ENCODE measurements at places on chromosomes 13 and 19. TPM values are rescaled to one million over a fixed set of nuclear protein-coding genes. Genes with fewer than 3 reads are reported as not detected.

GRCh38 chr19:15629003-15629880, 11.5 kb upstream of the CYP4F3 start:
- no peak for DNase-seq

DNA sequence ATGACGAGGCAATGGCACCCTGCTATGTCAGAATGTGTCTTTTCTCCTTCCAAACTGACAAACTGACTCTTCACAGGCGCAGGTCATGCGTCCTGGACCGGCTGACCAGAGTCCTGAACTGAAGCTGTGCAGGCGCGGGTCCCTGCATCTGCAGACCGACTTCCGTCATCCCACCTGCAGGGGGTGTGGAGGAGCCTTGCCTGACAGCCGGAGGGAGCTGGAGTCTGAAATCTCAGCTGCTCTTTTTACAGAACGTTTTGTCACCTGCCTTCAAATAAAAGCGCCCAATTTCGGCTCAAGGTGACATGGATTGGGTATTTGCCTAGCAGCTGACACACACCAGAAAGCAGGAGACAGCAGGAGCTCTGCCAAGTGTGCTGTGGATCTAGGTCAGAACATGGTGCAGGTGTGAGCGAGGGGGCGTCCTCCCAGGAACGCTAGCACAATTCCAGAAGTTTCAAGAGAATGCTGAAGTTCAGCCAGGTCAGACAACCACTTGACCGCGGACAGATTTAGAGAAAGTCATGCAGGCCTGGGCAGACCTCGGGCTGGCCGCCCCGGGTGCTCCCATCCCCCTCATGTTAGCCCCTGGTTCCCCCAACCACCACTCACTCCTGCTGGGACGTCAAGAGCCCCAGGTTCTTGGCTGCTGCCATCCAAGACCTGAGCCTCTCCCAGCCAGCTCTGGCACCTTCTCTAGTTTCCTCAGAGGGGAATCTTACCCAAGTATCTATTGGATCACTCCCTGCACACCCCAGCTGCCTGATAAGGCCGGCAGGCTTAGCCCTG, 32.8 kb downstream of the ELL start:
- DNase-seq = no peak

DNA sequence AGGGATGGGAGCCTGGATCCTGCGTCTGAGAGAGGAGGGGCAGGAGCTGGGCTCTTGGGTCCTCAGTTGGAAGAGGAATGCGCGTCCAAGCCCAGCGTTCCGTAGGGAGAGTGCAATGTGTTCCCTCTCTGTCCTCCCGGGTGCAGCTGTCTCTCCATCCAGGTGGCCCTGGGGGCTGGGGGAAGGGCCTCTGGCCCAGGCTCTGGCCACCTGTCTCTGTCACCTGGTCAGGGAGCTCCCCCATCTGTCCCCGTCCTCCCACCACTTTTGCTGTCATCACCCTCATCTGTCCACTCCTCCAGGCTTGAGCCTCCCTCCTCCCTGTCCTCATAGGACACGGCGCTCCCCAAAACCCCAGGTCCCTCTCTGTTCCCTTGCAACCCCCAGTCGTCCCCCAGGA, 3.7 kb upstream of the SBK2 start:
- no peak for DNase-seq

GRCh38 chr19:46944918-46945628, 74.6 kb upstream of the NPAS1 start:
- DNase-seq = peak; percentile 68

GRCh38 chr13:30593001-30593400, 24.7 kb upstream of the USPL1 start:
- DNase-seq = no peak

GRCh38 chr13:30982506-30982905, 50.0 kb downstream of the TEX26 start:
- no peak for DNase-seq

GRCh38 chr13:68007576-68007975, 777.4 kb upstream of the PCDH9 start:
- DNase-seq = no peak

- no peak for DNase-seq
These were observed 87.4 kb upstream of the TEX29 start for GRCh38 chr13:111233080-111233479.

DNA sequence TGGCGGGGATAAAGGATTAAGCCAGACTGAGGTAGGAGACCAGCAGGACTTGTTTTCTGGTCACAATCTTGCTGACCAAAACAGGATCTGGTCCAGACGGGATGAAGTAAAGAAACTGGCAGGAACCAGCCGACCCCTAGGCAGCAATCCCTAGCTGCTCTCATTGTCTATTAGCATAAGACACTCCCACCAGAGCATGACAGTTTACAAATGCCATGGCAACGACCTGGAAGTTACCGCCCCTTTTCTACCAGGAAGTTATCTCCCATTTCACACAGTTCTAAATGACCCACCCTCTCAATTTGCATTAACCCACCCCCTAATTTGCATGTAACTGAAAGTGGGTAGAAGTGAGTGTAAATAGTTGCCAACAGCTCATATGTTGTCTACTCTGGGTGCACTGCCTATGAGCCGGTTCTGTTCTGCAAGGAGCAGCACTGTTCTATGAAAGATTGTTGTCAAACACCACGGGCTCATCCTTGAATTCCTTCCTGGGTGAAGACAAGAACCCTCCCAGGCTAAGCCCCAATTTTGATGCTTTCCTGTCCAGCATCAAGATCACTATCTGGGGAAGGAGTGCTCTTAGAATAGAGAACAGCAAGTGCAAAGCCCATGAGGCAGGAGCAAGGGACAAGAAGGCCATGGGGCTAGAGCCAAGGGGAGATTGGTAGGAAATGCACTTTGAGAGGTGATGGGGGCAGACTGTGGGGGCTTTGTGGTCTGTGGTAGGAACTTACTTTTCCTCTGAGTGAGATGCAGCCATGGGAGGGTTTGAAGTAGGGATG, 13.9 kb upstream of the FBXO27 start:
- DNase-seq = no peak

GRCh38 chr19:10812902-10813404, 23.1 kb downstream of the TMED1 start:
- DNase-seq = no peak

- DNase-seq = no peak
These were observed 485.3 kb downstream of the UQCRFS1 start for GRCh38 chr19:28727480-28728159.

GRCh38 chr13:45800485-45800884, 51.1 kb downstream of the SIAH3 start:
- no peak for DNase-seq

DNA sequence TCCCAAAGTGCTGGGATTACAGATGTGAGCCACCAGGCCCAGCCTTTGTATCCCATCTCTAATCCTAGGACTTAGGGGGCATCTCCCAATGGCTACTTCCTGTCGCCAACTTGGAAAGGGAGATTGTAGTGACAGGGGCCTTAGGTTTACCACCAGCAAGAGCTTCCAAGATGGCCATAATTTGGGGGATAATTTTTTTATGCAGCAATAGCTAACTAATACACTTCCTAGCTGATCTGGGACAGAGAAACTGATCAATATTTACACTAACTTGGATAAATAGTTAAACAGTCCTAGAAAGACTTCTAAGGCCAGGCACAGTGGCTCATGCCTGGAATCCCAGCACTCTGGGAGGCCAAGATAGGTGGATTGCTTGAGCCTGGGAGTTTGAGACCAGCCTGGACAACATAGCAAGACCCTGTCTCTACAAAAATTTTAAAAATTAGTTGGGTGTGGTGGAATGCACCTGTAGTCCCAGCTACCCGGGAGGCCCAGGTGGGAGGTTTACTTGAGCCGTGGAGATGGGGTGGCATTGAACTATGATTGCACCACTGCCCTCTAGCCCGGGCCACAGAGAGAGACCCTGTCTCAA, 5.3 kb upstream of the COLGALT1 start:
- DNase-seq = no peak

DNA sequence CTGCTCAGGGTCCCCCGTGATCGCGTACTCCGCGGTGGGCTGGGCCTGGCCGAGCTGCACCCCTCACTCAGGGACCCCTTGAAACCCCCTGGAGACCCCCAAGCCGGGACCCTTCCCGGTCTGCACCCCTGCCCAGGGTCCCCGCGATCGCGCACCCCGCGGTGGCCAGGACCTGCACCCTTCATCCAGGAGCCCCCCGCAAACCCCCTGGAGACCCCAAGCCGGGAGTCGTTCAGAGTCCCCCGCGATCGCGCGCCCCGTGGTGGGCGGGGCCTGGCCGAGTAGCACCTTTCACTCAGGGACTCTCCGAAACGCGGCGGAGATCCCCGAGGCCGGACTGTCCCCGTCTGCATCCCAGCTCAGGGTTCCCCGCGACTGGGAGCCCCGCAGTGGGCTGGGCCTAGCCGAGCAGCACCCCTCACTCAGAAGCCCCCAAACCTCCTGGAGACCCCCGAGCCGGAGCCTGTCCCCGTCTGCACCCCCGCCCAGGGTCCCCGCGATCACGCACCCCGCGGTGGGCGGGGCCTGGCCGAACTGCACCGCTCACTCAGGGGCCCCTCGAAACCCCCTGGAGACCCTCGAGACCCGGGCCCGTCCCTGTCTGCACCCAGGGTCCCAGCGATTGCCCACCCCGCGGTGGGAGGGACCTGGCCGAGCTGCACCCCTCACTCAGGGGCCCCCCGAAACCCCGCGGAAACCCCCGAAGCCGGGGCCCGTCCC, 748 bp downstream of the LMNB2 start:
- DNase-seq = no peak

DNA sequence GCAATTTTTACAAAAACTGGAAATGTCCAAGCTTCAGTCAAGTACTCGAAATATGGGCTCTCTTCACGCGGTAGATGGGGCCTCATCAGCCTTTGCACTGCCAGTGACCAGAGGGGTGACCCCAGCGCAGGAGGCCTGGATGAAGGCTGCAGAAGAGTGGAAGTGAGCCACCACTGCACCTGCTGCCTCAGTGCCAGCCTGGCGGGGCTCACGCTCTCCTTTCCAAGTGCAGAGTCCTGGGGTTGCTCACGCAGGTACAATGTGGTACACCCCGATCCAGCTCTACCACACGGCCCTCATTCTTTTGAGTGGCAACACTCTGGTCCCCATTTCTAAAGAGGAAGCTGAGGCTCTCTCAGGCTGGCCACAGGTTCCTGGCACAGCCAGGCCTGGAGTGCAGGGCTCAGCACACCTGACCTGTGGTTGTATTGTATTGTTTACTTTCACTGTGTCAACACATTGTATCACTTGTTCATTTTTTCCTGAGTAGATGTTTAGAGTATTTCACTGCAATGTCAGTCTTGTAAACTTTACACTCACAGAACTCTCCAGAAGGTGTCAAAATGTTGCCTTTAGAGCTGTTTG, 97.3 kb upstream of the SOX1 start:
- no peak for DNase-seq

GRCh38 chr13:99656844-99657381, 155.6 kb downstream of the TM9SF2 start:
- DNase-seq = no peak

GRCh38 chr13:42561752-42562467, 12.0 kb upstream of the TNFSF11 start:
- DNase-seq = no peak

GRCh38 chr13:30872685-30873461, 33.2 kb upstream of the MEDAG start:
- no peak for DNase-seq

Gene ZNF559
- polyA plus RNA-seq = 25.6 TPM

Gene EPS8L1
- polyA plus RNA-seq = 3.4 TPM

Gene TLE2
- polyA plus RNA-seq = 29.3 TPM

Gene STOML3
- not detected for polyA plus RNA-seq

Gene ZNF536
- 2.3 TPM for polyA plus RNA-seq

Gene CD177
- 0.38 TPM for polyA plus RNA-seq

Gene EML2
- 8.9 TPM for polyA plus RNA-seq

Gene ZNF432
- polyA plus RNA-seq = 11.3 TPM

Gene PTH2
- polyA plus RNA-seq = not detected
